ENCODE measurements at places on chromosomes 7 and 10.

- no peak for DNase-seq
Measured at GRCh38 chr10:30645340-30645827, 15.8 kb upstream of the LYZL2 start.

DNA sequence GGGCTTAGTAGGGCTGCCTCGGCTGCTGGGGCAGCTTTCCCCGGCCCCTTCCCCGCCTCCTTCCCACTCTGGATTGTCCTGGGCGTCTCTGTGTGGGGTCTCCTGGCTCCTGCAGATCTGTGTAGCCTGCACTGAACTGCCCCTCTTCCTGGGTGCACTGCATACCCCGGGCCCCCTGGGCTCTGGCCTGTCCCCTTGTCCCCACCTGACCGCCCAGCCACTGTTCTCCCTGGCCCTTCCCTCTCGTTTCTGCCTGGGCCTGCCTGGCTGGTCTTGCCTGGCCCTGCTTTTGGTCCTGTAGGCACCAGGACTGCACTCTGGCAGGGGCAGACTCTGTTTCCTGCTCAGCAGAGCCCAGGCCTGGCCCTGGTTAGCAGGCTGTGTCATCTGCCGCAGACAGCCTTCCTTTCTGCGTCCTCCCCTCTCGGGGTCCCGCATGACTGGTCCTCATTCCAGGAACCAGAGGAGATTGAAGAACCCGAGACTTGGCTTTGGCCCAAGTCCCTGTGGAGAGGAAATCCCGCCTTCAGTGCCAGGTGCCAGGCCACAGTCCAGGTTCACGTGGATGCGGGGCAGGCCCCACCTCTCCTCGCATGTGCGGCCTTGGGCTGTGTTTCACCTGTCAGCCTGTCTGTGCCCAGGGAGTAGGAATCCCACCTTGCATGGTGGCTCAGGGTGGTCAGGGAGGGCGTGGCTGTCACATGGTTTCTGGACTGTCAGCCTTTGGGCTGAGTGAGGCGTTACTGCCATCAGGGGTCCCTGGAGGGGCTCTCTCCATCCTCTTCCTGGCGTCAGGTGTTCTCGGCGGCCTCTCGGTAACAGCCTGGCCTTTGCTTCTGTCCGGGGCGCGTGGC is 9.2 kb downstream of the INPP5A start:
- peak; percentile 1 for DNase-seq

- no peak for DNase-seq
Measured at GRCh38 chr10:116101616-116102315, 171.2 kb downstream of the GFRA1 start.

DNA sequence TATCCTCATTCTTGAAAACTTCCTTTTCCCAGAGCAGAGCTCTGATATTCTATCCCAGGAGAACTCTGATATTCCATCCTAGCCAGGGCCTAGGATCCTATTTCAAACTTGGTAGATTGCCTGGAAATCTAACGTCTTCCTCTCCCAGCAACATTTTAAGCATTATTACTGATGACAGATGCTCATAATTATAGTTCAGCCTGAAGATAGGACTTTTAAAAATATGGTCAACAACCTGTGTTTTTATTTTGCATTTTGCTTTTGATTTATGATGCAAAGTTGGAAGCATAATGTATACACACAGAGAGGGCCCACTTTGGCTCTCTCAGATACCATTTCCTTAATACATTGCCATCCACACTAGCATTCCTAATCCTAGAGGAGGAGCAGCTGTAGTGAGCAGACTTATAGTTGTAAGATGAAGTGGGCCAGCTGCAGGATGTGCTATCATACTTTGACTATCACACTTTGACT is 457.4 kb upstream of the TPK1 start:
- no peak for DNase-seq

DNA sequence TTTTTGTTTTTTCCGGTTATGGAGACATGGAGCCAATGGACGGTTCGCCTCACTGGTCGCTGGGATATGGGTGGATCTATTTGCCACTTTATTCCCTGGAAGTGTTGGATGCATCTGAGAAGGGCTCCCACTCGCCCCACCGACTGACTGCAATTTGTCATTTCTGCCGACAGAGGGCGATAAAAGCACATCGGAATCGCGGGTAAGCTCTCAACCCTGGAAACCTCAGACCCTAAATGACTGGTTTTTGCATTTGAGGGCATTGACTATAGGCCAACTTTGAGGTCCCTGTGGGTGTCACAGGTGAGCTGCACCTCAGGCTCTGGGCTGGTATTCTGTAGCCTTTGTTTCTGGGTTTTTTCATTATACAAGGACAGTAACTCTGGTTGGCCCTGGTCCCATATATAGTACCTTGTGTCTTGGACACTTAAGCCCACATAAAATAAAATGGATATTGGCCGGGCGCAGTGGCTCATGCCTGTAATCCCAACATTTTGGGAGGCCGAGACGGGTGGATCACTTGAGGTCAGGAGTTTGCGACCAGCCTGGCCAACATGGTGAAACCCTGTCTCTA is 11.9 kb upstream of the OPALIN start:
- DNase-seq, result no peak

DNA sequence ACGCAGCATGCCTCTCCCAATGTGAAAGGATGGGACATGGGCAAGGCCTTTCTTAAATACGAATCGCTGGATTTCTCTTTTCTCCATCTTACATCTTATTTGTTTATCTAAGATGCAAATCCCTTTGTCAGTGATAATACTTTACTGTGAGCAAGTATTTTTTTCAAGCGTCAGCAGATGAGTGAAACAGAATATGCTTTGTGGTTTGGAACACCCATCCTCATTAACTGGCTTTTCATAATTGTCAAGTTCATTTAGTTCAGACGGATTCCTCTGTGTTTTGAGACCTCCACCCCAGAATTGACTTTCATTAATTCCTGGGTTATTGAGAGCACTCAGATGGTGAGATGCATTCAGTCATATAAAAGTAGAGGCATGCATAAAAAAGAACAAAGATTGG is 149.8 kb downstream of the NSUN6 start:
- no peak for DNase-seq

DNA sequence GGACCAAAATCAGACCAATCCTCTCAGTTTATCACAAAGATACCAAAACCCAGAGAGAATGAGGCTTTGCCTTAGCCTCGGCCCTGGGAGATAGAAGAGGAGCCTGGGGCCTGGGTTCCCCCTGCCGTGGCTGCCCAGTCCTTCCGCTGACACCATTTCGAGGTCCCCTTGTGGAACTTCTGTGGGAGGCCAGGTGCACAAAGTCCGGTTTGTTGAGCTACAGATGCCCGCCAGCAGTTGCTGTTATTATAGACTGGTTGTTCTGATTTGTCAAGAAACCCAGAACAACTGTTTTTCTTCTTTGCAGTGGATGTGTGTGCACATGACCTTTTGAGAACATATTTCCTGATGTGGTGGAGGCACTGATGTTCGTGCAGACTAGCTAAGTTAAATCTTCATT is 47.6 kb downstream of the CUX1 start:
- no peak for DNase-seq

DNA sequence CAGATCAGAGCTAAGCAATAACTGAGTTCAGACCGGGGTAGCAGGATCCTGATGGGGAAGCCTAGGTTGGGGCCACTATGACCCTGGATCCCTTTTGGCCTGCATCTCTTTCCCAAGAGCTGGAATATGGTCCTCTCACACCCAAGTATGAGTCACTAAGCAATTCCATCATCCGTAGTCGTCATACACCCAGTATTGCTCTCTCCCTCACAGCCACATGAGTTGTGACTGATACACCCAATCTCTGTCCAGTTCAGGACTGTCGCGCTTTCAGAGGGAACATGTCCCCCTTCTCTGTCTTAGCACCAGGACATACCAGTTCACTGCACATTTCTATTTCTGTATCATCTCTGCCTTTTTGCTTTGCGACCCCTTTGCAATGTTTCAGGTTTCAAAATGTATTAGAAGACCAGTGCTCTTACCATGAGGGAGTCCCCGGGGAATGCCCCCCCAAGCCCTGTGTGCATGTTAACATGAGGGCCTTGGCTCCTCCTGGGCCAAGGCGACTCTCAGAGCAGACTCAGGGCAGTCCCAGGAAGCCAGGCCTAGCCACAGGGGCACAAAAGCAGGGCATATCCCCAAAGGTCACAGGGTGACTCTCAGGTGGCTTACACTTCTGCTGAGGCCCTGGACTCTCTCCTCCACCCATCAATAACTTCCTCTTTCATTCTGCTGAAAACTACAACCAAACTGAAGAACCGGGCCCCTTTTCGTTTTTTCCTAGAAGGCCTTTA is 75.3 kb upstream of the SAMD8 start:
- no peak for DNase-seq

DNA sequence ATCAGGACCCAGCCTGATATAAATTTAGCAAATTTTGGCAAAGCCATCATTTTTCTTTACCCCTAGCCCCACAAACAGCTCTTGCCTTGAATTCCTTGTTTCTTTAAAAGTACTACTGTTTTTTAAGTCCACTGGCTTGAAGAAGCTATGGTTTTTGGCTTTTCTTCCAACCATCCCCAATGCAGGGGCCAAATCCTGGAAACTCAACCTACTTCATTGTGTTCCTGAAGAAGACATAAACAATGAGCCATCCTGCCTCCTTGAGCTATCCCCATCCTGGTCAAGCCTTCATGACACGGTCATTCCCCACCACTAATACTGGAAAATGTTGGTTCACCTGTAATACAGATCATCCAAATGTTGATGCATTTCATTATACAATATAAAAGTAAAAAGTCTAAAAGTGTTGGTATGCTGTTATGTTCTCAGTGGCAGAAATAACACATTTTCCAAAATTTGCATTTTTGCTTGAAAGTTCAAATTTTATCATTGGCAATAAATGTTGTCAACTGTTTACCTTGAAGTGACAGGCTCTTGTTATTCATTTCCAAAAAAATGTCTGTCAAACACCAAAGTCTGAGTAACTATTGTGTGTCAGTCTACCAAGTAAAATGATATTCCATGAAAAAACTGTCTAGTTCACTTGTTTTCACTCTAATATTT is 92.2 kb downstream of the DOCK4 start:
- DNase-seq, result no peak

DNA sequence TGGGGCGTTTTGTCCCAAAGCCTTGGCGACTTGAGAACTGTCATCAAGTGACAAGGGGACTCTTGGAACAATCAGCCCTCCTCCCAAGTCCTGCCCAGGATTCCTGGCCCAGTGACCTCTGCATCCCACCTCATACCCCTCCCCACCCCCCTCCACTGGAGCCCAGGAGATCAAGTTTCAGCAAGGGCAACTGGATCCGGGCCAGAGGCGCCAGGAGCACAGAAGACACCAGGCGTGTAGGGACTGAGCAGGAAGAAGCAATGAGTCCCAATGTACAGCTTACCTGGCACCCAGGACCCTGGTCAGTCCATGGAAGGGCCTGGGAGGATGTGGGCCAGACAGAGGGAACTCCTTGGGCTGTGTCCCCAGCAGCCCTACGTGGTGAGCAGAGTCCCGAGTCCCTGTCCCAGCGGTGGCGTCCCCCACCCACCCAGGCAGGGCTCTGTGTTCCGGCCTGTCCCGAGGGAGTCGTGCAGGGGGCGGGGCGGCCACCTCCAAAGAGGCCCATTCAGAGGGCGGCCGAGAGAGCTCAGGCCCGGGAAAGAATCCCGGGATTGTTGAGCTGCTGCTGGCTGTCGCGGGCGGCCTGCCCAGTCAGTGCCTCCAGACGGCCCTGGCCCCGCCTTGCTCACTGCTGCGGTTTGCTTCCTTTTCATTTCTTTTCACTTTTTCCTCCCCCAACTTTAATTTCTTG is 254.1 kb downstream of the TNS3 start:
- peak; percentile 56 for DNase-seq

DNA sequence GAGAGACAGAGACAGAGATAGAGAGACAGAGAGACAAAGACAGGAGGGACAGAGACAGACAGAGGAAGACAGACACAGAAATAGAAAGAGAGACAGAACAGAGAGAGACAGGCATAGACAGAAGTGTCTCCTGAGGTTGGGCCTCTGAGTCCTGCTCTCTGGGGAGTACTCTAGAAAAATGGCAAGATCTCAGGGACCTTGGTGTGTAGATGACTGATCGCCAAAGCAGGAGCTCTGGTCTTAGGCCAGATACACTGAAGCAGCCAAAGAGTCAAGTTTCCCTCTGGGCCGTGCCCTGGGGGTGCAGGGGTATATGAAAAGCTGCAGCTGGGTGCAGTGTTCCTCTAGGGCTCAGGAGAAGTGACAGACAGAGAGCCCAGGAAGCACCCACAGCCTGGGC is 176.6 kb upstream of the TNS3 start:
- DNase-seq, result peak; percentile 13

GRCh38 chr7:1368682-1369571 is 90.3 kb downstream of the MICALL2 start:
- DNase-seq, result no peak

DNA sequence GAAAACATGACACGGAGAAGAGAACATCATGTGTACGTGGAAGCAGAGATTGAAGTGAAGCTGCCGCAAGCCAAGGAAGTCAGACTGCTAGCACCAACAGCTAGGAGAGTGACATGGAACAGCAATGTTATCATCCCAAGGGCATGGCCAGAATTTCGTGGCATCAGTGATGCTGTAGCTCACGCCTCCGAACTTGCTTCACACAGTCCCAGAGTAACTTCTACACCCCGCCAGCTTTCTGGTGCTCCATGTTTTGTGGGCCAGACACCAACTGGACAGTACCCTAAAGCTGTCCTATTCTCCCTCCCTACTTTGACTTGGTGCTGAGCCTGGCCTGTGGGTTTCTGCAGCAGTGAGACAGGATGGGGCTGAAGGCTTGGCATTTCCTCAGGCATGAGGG is 33.0 kb upstream of the EMX2 start:
- DNase-seq, result no peak

DNA sequence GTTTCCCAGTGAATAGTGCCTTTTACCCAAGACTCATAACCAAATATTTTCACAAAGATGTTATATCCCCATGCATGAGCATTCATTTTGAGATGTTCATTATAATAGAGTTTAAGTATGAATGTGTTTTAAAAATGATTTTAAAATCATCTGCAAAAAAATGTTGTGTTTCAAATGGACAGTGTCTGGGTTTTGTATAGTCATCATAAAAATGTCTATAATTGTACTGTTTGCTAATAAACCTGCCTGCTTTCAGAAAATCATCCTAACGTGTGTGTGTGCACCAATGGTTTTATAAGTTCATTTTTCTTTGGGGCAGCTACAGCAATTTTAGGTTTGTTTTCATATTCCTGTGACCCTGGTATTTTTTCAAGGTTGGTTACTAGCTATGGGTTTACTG is 63.2 kb downstream of the INSYN2A start:
- DNase-seq, result no peak

- DNase-seq, result no peak
Measured at GRCh38 chr7:105583061-105583460, 1.8 kb upstream of the EFCAB10 start.

DNA sequence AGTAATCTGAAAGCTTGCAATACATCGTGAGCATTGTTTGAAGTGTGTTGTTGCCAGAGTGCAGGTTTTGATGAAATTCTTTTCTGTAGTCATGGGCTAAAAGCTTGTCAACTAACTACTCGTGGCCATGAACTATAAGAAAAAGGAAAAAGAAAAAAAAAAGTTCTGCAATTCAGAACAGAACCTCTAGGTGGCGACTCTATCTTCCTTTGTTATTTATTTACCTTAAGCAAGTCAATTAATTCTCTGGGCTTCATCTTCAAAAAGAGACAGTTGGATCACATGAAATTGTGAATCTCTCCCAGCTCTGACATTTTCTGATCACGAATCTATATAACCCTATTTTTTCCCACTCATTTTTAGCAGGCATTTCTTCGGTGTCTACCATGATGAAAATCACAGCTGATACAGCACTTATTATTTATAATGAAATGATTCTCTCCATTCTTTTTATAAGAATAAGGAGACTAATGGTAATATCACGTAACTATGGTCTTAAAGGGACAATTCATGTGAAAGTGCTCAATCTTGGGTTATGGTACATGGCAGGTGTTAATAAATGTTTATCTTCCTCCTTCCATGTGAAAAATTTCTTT is 18.8 kb downstream of the TMEM196 start:
- DNase-seq, result no peak

Data from thoracic aorta (tissue), 2 donors.